ENCODE measurements at places on chromosomes 2 and 18.

DNA sequence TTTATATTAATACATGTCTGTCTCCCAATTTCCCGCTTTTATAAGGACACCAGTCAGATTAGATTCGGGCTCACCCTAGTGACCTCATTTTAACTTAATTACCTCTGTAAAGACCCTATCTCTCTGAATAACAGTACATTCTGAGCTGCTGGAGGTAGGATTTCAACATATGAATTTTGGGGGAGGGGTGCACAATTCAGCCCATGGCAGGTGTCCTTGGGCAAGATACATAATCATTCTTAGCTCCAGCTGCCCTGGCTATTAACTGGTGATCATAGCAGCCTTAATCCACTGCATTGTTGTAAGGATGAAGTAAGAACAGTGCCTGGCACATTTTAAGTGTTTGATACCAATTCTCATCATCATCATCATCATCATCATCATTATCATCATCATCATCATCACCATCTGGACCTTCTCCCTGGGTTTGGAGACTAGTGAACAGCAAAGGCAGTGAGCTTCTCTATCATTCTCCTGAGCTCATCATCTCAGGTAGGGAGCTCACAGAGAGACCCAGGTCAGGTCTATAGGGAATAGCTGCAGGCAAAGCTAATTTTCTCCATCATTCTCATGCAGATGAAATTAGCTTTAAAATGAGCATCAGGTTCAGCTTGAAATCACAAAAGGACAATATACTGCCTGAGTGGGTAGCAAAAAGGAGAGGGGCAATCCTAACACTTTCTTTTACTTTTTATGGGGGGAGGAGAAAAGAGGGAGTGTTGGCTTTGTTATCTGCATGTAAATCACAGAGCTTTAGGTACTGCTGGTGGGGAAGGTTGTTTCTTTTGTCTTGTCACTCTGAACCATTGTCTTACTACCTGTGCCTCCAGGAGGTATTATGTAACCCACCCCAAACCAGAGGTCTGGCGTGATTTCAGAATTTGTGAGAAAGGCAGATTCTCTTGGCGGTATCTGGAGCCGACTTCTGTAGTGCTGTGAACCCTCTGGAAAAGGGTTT, 125.5 kb upstream of the SPRED2 start:
- DNase-seq: no peak

- DNase-seq: no peak
Measured at GRCh38 chr2:95086017-95086416, 35.6 kb downstream of the MRPS5 start.

DNA sequence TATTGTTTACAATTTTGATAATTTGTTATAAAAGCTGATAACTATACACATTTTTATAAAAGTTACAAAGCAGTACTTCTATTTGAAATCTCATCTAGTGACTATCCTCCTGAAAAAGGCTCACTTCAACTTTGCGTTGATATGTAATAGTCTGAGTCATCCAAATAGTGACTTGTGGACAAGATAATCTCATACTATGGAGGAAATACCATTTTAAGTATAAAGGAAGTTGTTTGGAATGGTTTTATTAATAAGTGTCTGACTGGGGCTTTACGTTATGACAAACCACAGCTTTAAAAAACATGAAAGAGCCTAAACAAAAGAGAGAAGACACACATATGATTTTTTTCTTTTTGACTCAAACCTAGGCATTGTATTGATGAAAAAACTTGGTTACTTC, 272.3 kb upstream of the COL3A1 start:
- no peak for DNase-seq

- DNase-seq: no peak
Measured at GRCh38 chr2:86628091-86628522, 4.4 kb upstream of the RNF103 start.

- DNase-seq: peak; percentile 39
Measured at GRCh38 chr2:60676706-60677330, 79.2 kb upstream of the PAPOLG start.

DNA sequence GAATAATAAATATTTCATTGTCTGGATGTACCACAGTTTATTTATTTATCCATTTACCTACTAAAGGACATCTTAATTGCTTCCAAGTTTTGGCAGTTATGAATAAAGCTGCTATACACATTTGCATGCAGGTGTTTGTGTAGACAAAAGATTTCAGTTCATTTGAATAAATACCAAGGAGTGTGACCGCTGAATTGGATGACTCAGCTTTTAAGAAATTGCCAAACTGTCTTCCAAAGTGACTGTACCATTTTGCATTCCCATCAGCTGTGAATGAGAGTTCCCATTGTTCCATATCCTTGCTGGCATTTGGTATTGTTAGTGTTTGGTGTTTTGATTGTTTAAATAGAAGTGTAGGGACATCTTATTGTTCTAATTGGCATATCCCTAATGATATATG, 36.2 kb upstream of the FMNL2 start:
- no peak for DNase-seq

DNA sequence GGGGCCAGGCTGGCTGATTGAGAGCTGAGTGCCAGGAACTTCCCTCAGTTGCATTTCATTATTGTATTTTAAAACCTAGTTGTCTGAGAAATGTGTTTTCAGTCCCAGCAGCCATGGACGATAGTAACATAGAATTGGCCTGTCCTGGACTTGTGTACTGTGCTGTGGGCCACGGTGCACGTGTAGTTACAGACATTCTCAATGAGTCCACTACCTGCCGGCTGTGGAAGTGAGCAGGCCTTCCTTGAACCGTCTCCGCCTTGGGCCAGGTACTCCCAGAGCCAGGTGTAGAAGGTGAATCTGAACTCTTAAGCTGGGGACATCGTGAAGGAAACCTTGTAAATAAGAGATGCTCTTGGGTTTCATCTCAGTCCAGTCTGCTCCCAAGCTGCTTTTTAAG, 47.0 kb downstream of the UBE2F start:
- no peak for DNase-seq

DNA sequence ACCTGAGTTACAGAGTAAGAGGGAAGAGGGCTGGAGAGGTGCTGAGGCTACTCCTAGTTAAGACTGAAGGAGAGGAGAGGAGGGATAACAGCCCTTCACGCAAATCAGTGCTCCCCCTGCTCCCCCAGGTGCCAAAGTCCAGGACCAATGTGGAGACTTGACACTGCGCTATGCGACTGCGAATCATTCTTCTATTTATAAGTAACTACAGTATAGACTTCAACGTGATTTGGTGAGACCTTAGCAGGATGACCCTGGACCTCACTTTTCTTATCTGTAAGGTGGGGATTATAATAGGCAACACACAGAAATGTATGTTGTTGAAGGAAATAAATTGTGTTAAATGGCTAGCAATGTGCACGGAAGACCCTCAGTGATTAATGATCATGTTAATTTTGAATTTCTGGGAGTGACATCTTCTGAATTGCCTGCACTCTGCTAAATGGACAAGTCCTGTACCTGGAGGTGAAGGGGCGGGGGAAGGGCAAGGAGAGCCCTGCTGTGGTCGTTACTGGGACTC, 11.0 kb downstream of the EN1 start:
- DNase-seq: no peak

DNA sequence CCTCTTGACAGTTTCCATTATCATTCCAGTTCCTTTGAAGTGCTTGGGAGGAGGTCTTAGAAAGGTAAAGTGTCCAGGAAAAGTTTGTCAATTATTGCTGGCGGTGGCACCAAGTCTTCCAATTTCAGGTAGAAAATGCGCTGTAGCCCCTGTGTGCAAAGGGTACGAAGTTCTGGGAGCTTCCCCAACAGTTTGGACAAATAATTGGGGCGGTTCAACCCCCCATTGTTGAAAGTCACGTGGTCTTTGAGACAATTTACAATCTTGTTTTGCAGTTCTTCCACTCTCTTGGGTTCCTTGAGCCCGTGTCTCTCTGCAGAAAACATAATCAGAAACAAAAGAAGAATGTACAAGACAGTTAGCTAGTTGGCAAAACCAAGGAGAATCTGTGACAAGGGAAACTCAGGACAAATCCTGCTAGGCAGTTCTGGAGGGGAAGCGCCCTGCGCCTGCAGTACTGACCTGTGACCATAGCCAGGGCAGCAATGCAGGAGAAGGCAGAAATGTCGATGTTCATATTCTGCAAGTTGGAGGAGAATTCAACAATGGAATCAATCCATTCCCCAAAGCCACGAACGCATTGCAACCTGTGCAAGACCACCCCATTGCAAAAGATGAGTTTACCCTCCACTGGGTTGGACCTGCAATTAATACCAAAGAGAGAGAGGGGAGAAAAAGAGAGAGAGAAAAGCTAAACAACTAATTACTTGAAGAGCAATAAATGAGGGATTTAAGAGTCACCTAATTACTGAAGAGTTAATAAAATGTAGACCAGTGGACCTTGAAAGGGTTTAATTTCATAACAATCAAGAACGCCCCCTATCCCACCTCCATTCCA, 6.6 kb downstream of the NR4A2 start:
- no peak for DNase-seq

DNA sequence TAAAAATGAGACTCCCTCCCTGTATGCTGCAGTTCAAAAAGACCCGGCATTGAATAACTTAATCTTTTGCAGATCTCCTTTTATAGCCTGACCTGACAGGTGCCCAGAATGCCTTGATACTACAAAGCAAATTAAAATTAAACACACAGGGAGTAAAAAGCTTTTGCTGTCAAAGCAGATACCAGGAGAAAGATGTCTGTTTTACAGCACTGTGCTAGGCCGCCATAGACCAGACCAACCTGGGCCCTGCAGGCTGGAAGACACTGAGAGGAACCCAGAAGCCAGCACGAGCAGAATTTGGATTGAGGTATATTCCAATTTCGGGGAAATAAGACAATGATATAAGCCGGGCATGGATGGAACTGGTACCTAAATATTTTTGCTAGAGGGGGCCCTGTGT, 602.8 kb upstream of the SOX11 start:
- no peak for DNase-seq

DNA sequence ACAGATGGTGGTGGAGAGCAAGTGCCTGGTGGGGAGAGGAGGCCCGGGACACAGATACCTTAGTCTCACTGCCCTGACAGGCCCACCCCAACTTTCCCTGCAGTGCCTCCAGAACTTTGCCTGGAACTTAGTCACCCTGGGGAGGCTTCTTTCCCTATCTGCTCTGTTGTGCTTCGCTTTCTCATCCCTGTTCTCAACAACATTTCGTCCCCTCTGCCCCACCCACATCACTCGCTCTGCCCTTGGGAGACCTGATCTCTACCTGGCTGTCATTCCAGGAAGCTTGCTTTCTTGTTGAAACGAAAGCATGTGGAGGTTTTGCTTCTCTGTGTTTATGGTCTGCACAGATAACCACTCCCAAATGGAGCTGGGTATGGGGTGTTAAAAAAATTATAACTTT, 93.8 kb downstream of the PRKCE start:
- no peak for DNase-seq
